ENCODE measurements at places on chromosomes 5 and 9. TPM values are rescaled to one million over a fixed set of nuclear protein-coding genes. Genes with fewer than 3 reads are reported as not detected.

GRCh38 chr5:126809916-126810315 lies 33.0 kb downstream of the LMNB1 start:
- H3K36me3 ChIP-seq: no peaks in the 10 kb centered on the region
- no peak overlapping the region for H3K27ac ChIP-seq
- H3K27me3 ChIP-seq: no peaks in the 10 kb centered on the region
- no peak for DNase-seq

GRCh38 chr5:180744253-180744652 lies 4.4 kb upstream of the OR2Y1 start:
- H3K4me3 ChIP-seq: no peak overlapping the region
- H3K27ac ChIP-seq: no peak overlapping the region
- DNase-seq: no peak
- no peaks in the 10 kb centered on the region for H3K4me1 ChIP-seq

GRCh38 chr5:107546719-107547118 lies 124.0 kb downstream of the EFNA5 start:
- no peaks in the 10 kb centered on the region for H3K36me3 ChIP-seq
- H3K4me3 ChIP-seq: no peak overlapping the region
- H3K4me1 ChIP-seq: peaks cover 5% of the 10 kb centered on the region
- no peak for DNase-seq
- no peaks in the 10 kb centered on the region for H3K27me3 ChIP-seq

GRCh38 chr5:150313921-150314716 lies 11.4 kb upstream of the ARSI start:
- H3K36me3 ChIP-seq: no peaks in the 10 kb centered on the region
- H3K27me3 ChIP-seq: no peaks in the 10 kb centered on the region
- peaks cover 20% of the 10 kb centered on the region for H3K4me1 ChIP-seq
- H3K4me3 ChIP-seq: no peak overlapping the region

DNA sequence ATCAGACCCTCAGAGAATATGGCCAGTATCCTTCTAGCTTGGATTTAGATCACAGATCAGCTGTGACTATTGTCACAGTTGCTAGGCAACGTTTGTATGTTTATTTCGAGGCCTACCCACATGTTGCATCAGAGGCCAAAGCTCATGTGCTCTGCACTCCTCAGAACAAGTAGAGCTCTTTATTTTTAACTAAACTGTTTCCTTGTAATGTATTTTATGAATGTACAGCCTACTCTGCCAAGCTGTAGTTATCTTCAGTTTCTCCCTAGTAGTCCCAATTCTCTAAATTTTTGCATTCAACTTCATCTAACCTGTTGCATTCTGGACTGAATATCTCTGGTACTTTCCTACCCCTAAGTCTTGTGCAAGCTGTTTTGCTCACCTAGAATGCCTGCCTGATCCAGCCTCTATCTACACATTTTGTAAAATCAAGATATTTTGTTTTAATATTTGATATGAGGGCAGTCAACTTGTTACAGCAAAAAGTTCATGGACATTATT lies 52.8 kb downstream of the CAST start:
- DNase-seq: peak; percentile 77
- peak overlapping the region; percentile 44 for H3K27ac ChIP-seq
- H3K27me3 ChIP-seq: no peaks in the 10 kb centered on the region

- no peak for DNase-seq
- no peaks in the 10 kb centered on the region for H3K4me1 ChIP-seq
- H3K4me3 ChIP-seq: no peak overlapping the region
- no peak overlapping the region for H3K27ac ChIP-seq
Measured at GRCh38 chr5:113380807-113381326, 53.9 kb downstream of the TSSK1B start.

DNA sequence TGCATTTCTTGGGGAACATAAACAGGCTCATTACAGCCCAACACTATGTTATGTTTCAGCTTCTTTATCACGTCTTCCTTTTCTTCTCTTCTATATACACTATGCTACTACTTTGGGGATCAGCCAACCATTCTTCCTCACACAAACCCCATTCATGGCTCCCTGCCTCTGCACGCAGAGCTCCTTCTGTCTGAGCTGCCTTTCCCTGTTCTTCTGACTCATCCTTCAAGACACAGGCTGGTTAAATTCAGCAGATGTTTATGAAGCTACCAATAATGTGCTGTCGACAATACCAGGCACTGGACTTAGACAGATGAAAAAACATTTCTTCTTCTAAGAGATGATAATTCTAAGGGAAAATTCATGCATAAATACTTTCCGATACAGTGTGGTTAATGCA lies 102.5 kb upstream of the TXNDC8 start:
- no peaks in the 10 kb centered on the region for H3K36me3 ChIP-seq
- no peaks in the 10 kb centered on the region for H3K27me3 ChIP-seq
- H3K4me1 ChIP-seq: peaks cover 16% of the 10 kb centered on the region

DNA sequence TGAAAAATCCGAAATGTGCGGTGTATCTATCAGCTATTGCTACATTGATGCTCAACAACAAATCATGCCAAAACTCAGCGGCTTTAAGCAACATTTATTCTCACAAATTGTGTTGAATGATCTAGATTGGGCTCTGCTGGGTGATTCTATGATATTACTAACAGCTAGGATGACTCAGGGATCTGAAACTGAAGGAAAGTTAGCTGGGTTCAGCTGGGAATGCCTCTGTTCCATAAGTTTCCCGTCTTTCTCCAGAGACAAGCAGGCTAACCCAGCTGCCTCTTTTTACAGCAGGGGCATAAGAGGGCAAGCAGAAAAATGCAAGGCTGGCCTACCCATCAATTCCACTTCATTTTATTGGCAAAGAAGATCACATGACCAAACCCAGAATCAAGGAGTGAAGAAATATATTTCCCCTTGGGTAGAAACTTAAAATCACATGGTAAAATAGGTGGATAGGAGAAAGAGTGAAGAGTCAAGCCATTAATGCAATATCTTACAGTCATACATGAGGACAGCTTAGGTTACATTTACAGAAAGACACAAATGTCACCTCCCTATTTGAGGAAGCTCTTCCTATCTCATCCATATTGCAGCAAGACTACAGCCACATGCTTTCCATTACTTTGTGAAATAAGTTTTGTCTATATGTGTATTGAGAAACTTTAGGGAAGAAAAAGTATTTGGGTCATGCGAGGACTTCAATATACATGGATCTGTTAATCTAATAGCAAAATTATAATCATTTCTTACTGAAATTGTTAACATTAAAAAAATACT lies 30.8 kb downstream of the IL7R start:
- H3K27me3 ChIP-seq: no peaks in the 10 kb centered on the region
- H3K36me3 ChIP-seq: no peaks in the 10 kb centered on the region
- H3K4me3 ChIP-seq: no peak overlapping the region
- H3K27ac ChIP-seq: no peak overlapping the region
- H3K4me1 ChIP-seq: peaks cover 10% of the 10 kb centered on the region

GRCh38 chr9:129109952-129110739 lies 447 bp downstream of the CRAT start:
- H3K4me3 ChIP-seq: peak overlapping the region; percentile 90
- peaks cover 4% of the 10 kb centered on the region for H3K4me1 ChIP-seq
- H3K36me3 ChIP-seq: peaks cover 4% of the 10 kb centered on the region
- peak; percentile 12 for DNase-seq
- H3K27ac ChIP-seq: peak overlapping the region; percentile 67

DNA sequence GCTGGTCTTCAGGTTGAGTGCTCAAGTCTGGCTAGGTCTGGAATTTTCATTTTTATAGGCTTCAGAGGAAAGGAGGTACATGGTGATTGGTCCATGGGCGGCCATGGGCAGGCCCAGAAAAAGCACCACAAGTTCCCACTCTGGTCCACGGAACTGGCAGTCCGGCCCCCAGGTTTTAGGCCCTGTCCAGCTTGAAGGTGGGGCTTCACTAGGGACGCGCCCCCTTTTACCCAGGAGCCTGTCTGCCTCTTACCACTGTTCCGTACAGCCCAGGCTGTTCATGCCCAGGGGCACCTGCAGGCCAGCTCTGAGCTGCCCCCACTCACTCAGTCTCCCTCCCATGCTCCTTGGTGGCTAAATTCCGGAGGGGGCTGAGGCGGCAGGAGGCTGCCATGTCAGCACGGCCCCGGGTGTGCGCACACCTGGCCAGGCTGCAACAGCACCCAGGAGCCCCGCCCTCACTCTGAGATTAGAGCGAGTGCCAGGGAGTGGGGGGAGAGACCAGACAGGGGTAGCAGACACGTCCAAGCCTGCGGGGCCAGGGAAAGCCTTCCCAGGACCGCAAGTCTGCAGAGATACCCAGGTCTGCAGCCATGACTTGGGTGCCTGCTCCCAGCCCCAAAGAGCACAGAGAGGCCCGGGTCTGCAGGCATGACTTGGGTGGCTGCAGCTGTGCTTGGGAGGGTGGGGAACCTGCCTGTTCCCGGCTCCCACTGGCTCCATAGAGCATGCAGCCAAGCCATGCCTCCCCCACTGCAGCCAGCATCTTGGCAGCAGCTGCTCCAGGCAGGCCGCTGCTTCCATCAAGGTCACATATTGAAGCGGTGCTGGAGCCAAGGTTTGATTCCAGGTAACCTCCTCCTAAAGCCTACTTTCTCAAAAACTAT lies 390.2 kb upstream of the SGCD start:
- no peaks in the 10 kb centered on the region for H3K36me3 ChIP-seq
- H3K27ac ChIP-seq: no peak overlapping the region
- H3K4me1 ChIP-seq: no peaks in the 10 kb centered on the region
- no peak for DNase-seq

DNA sequence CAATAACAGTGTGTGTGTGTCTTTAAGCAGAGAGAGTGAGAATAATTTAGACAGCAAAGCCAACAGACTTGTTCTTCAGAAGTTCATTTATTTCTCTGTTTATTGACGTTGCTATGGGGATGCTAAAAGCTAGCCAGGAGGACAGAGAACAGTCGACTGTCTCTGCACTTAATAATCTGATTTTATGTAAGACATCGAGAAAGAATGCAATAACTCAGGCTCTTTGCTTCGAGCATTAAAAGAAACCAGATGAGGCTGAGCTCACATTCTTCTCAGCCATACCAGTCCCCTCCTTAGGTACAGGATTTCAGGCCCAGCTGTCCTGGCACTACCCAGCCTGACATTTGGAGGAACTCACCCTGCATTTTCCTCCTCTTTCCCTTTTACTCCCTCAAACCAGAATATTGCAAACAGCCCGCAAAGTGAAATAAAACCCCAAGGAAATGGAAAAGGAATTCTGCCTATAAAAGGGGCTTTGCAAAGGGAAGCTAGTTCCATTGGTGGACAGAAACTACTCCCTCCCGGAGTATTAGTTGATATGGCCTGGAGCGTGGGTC lies 44.5 kb upstream of the DPYSL3 start:
- H3K4me3 ChIP-seq: peak overlapping the region; percentile 27
- no peaks in the 10 kb centered on the region for H3K36me3 ChIP-seq
- H3K4me1 ChIP-seq: peaks cover 8% of the 10 kb centered on the region

DNA sequence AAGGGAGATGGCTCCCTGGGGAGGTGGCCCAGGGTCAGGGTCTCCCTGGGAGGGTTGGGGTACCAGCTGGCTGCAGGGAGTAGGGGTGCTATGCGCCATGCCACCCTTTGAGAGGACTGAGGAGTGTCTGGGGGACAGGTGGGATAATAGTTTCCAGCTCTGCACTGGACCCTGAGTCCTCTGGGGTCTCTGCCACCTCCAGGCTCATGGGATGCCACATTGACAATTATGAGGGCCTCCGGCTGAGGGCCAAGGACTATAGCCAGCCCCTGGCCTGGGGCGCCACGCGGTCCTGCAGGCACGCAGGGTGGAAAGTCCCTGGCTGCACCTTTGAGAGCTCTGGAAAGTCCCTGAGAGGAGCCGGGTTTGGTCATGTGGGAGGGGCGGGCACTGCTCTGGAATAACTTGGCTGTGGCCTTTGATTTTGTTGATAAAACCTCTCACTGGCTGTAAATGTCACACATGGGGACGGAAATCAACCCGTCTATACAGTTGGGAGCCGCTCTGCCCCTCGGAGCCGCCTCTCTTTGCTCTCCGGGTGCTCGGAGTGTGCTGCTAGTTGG lies 16.0 kb downstream of the TRAF2 start:
- H3K27ac ChIP-seq: peak overlapping the region; percentile 62
- no peak overlapping the region for H3K4me3 ChIP-seq
- peaks cover 14% of the 10 kb centered on the region for H3K4me1 ChIP-seq

DNA sequence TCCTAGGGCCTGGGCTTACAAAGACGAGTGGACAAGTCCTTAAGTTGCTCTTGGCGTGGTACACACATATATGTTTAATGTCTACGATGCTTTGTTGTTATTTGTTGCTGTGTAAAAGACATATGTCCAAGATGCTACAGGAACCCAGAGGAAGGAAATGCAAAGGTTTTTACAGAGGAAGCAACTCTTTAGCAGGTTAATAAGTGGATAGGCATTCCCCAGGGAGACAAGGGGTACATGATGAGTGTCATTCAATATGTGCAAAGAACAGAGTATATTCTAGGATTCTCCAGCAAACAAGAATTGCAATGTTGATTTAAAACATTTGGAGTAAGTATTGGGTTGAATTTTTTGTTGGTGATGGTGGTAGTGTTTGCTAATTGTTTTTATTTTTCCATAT lies 92.1 kb downstream of the PIP5K1B start:
- no peaks in the 10 kb centered on the region for H3K27me3 ChIP-seq
- DNase-seq: no peak
- H3K36me3 ChIP-seq: no peaks in the 10 kb centered on the region
- no peaks in the 10 kb centered on the region for H3K4me1 ChIP-seq
- H3K27ac ChIP-seq: no peak overlapping the region

- H3K4me1 ChIP-seq: peaks cover 42% of the 10 kb centered on the region
- no peaks in the 10 kb centered on the region for H3K36me3 ChIP-seq
- H3K27me3 ChIP-seq: no peaks in the 10 kb centered on the region
Measured at GRCh38 chr9:108473209-108474112, 382.3 kb downstream of the ACTL7B start.

DNA sequence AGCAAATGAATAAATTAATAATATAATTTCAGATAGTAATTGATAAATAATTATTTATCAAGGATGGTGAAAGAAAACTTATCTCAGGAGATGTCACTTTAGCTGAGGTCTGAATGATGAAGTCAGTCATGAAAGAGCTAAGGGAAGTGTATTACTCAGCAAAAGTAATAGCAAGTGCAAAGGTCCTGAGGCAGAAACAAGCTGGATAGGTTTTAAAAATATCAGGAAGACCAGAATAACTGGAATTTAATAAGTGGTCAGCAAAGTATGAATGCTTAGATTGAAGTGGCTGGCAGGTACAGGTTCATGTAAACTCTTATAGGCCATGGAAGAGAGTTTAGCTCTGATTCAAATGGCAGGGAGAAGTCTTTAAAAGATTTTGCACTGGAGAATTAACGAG lies 1.0 kb upstream of the NMUR2 start:
- no peaks in the 10 kb centered on the region for H3K27me3 ChIP-seq
- DNase-seq: no peak

- H3K27ac ChIP-seq: no peak overlapping the region
- no peaks in the 10 kb centered on the region for H3K4me1 ChIP-seq
- H3K4me3 ChIP-seq: no peak overlapping the region
Measured at GRCh38 chr5:39605145-39605544, 180.4 kb upstream of the DAB2 start.

- H3K4me3 ChIP-seq: no peak overlapping the region
- no peak for DNase-seq
- peak overlapping the region; percentile 37 for H3K27ac ChIP-seq
- peaks cover 2% of the 10 kb centered on the region for H3K36me3 ChIP-seq
- no peaks in the 10 kb centered on the region for H3K27me3 ChIP-seq
Measured at GRCh38 chr9:96343515-96344360, 39.8 kb downstream of the SLC35D2 start.

- no peak overlapping the region for H3K27ac ChIP-seq
- H3K4me1 ChIP-seq: no peaks in the 10 kb centered on the region
- no peak for DNase-seq
- H3K4me3 ChIP-seq: no peak overlapping the region
- no peaks in the 10 kb centered on the region for H3K27me3 ChIP-seq
Measured at GRCh38 chr5:118042076-118042475, 946.3 kb downstream of the DTWD2 start.

GRCh38 chr9:76423216-76424177 lies 29.3 kb upstream of the RFK start:
- no peaks in the 10 kb centered on the region for H3K4me1 ChIP-seq
- no peaks in the 10 kb centered on the region for H3K27me3 ChIP-seq
- H3K27ac ChIP-seq: no peak overlapping the region
- H3K36me3 ChIP-seq: no peaks in the 10 kb centered on the region

BTNL8 gene
- not detected for total RNA-seq

IL5 gene
- total RNA-seq: not detected

PCDHGB5 gene
- total RNA-seq: 17.5 TPM

FCN1 gene
- not detected for total RNA-seq
